ENCODE measurements at places on chromosomes 12 and 14. TPM values are rescaled to one million over a fixed set of nuclear protein-coding genes. Genes with fewer than 3 reads are reported as not detected.

KRT6A gene
- polyA plus RNA-seq: not detected

AP1G2 gene
- polyA plus RNA-seq: 33.0 TPM

GRCh38 chr12:117328556-117329100 is 32.8 kb downstream of the NOS1 start:
- no peak for DNase-seq

DNA sequence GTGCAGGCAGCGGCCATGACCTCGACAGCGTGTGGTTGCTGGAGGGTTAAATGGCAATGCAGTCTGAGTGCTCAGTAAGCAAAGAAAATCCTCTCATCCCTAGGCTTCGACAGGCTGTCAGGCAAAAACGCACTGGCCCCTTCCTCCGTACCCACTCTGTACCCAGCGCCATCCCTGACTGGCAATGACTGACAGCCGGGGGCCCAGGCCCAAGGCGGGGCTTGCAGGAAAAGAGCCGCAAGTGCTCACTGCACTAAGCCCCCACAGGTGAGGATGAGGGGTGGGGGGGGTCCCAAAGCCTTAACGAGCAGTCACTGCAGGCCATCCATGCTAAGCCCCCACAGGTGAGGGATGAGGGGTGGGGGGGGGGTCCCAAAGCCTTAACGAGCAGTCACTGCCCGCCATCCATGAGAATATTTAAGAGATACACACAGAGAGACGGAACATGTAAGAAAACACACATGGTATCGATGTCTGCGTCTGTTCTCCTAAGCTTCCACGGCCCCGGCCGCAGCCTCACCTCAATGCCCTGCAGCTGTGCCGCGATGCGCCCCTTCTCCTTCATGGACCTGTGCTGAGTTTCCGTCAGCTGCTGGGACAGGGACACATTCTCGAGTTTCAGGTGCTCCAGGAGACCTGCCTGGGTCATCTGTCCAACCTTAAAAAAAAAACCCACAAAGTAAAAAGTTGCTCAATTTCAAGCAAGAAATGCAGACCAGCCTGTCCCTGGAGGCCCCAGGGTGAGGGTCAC is 30.7 kb downstream of the GOLGA3 start:
- no peak for DNase-seq

- DNase-seq: no peak
These were observed 38.1 kb downstream of the SNRPF start for GRCh38 chr12:95896846-95897245.

GRCh38 chr12:11621797-11622423 is 27.6 kb upstream of the ETV6 start:
- no peak for DNase-seq

DNA sequence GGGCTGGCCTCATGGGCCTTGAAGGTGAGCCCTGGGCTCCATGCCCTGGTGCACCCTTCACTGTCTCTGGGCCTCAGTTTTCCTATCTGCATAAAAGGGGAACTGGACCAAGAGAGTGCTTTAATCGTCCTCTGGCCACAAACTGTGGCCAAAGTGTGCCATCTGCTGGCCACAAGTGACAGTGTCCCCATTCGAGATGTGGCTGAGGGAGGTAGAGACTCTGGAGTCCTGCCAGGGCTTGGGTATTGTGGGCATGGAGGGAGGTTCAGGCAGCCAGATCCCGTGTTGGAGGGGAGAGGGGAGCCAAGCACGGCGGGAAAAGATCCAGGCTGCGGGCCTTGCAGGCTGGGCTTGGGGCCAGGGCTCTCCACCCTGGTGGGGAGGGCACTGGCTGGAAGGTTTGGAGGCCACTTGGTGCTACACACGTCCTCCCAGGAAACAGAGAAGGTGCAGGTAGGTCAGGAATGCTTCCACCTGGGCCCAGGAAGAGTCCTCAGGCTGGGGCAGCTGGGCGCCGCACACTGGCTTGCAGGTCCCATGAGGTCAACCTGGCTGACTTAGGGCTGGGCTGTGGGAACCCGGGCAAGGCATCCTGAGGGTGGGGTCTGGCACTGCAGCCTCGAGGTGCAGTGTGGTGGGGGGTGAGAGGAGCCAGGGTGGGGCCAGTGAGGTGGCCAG is 7.3 kb upstream of the KIF26A start:
- DNase-seq: peak; percentile 62

- no peak for DNase-seq
These were observed 53.4 kb downstream of the RCOR1 start for GRCh38 chr14:102645746-102646440.

All from sigmoid colon (tissue), 7 donors.